ENCODE measurements at places on chromosomes 11 and 22. TPM values are rescaled to one million over a fixed set of nuclear protein-coding genes. Genes with fewer than 3 reads are reported as not detected.

DNA sequence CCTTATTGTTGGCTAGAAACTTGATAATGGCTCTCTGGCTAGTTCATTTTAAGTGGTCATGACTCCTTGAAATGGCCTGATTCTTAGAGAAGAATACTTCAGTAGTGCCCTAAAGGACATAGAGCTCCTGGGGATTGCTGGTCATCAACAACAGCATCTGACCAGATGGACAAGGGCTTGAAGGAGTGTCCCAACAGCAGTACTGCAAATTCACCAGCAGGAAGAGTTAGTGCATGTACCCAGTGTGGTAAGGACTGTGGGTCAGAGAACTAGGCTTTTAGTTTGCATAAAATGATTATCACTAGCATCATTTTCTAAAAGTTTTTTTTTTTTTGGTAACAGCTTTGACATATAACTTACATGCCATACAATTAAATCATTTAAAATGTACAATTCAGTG is 39.5 kb upstream of the CUL5 start:
- no peak overlapping the region for H3K27ac ChIP-seq
- H3K36me3 ChIP-seq: no peaks in the 10 kb centered on the region
- no peaks in the 10 kb centered on the region for H3K4me1 ChIP-seq
- DNase-seq: no peak
- H3K27me3 ChIP-seq: no peaks in the 10 kb centered on the region
- H3K4me3 ChIP-seq: no peak overlapping the region

MEI1 gene
- total RNA-seq: 0.42 TPM

- H3K27me3 ChIP-seq: no peaks in the 10 kb centered on the region
- DNase-seq: no peak
- no peaks in the 10 kb centered on the region for H3K4me1 ChIP-seq
- no peaks in the 10 kb centered on the region for H3K36me3 ChIP-seq
- H3K27ac ChIP-seq: no peak overlapping the region
- no peak overlapping the region for H3K4me3 ChIP-seq
Measured at GRCh38 chr11:21625982-21626381, 566.9 kb upstream of the ANO5 start.

DNA sequence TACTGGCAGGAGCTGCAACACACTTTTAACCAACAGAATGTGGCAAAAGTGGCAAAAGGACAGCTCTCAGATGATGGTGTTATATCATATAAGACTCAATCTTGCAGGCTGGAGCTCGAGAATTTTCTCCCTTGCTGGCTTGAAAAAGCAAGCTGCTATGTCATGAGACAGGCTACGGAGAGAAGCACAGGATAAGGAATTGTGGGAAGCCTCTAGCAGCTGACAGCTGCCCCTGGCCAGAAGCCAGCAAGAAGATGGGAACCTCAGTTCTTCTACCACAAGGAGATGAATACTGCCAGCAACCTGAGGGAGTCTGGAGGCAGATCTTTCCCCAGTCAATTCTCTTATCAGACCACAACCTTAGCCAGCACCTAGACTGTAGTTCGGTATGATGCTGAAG is 24.6 kb downstream of the FXYD6 start:
- DNase-seq: no peak
- H3K27ac ChIP-seq: no peak overlapping the region
- H3K36me3 ChIP-seq: no peaks in the 10 kb centered on the region

GRCh38 chr22:43018615-43019014 is 3.7 kb upstream of the PACSIN2 start:
- no peaks in the 10 kb centered on the region for H3K36me3 ChIP-seq
- no peak overlapping the region for H3K4me3 ChIP-seq
- peaks cover 14% of the 10 kb centered on the region for H3K4me1 ChIP-seq

GRCh38 chr11:57111619-57112018 is 70.1 kb upstream of the LRRC55 start:
- no peak for DNase-seq
- no peaks in the 10 kb centered on the region for H3K36me3 ChIP-seq
- H3K4me1 ChIP-seq: no peaks in the 10 kb centered on the region
- no peaks in the 10 kb centered on the region for H3K27me3 ChIP-seq

GRCh38 chr11:116057000-116057399 is 552.8 kb upstream of the CADM1 start:
- H3K36me3 ChIP-seq: no peaks in the 10 kb centered on the region
- no peaks in the 10 kb centered on the region for H3K27me3 ChIP-seq
- H3K4me3 ChIP-seq: no peak overlapping the region
- H3K4me1 ChIP-seq: no peaks in the 10 kb centered on the region

GRCh38 chr11:61162092-61162941 is 1.1 kb upstream of the VPS37C start:
- H3K36me3 ChIP-seq: no peaks in the 10 kb centered on the region
- H3K27ac ChIP-seq: peak overlapping the region; percentile 96
- H3K27me3 ChIP-seq: no peaks in the 10 kb centered on the region
- H3K4me3 ChIP-seq: peak overlapping the region; percentile 92
- no peak for DNase-seq
- peaks cover 30% of the 10 kb centered on the region for H3K4me1 ChIP-seq

CABP4 gene
- total RNA-seq: 0.52 TPM

DEPDC7 gene
- 1.7 TPM for total RNA-seq

WNT11 gene
- total RNA-seq: 10.1 TPM

GRCh38 chr11:34425360-34425759 is 13.4 kb upstream of the CAT start:
- H3K4me1 ChIP-seq: peaks cover 5% of the 10 kb centered on the region
- no peak overlapping the region for H3K27ac ChIP-seq
- H3K36me3 ChIP-seq: no peaks in the 10 kb centered on the region
- no peaks in the 10 kb centered on the region for H3K27me3 ChIP-seq
- no peak for DNase-seq

GLYATL1B gene
- not detected for total RNA-seq

DNA sequence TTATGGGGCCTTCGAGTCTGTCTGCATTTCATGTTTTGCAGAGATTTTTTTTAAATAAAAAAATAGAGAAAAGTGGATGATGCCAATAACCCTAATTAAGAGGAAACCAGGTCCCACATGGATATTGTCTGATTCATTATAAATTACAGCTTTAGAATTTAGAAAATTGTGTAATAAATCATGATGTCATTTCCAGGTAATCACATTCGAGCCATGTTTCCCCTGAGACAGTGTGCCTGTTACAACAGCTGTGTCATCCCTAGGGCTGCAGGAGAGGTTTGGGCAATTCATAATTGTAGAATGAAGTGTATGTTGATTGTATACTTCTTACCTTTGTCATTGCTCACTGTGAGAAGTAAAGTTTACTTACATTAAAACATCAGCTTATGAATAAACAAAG is 38.3 kb downstream of the NCAM1 start:
- H3K27me3 ChIP-seq: no peaks in the 10 kb centered on the region
- DNase-seq: no peak
